CD4-positive, alpha-beta T cell treated with Interleukin-1 beta for 1 hour (primary cell): ENCODE measurements at places on chromosomes 1 and 21.

- DNase-seq = no peak
Observed at GRCh38 chr1:205270271-205270670, 42.5 kb downstream of the TMCC2 start.

DNA sequence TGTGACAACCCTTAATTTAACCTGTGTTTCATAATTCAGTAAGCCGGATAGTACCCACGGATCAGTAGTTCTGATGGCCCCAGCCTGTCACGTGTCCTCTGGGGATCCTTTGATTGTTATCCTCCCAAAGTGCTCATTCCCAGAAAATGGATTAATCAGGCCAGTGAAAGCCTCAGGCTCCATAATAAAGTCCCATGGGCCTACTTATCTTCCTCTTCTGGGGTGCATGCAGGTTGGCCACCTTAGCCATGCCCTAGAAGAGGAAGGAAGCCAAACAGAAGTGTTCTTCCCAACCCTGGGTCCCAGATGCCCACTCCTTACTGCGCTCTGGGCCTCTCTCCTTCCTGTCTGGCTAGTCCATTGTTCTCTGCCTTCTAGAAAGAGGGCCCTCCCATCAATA lies 146.1 kb downstream of the EDEM3 start:
- DNase-seq = no peak

DNA sequence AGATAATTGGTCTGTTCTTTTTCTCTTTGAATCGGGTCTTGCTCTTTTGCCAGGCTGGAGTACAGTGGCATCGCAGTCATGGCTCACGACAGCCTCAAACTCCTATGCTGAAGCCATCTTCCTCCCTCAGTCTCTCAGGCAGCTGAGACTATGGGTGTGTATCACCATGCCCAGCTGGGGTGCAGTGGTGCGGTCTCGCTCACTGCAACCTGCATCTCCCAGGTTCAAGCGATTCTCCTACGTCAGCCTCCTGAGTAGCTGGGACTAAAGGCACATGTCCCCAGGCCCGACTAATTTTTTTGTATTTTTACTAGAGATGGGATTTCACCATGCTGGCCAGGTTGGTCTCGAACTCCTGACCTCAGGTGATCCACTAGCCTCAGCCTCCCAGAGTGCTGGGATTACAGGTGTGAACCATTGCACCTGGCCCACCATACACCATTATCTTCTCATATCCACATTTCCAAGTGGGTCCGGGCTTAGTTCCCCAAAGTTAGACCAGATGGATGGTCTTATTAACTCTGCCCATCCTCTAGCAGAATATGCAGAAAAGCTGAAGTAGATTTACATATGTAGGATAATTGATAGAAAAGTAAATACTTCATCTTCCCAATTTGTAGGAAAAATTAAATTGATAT lies 13.1 kb downstream of the CCDC17 start:
- DNase-seq = no peak

DNA sequence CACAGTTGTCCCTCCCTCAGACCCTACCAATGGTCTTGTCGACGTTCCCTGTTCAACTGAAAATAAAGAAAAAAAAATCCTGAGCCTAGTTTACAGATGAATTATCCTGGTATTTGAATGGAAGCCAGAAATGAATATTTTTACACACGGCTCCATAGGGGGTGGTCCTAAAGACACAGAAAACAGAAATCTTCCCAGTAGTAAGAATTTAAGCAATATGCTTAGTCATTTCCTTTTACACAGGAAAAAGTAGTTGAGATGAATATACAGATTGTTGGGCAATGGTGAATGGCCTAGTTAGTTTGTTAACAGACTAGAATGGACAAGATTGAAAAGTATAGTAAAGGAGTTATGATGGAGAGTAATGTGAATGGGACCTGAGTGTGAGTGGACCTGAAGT lies 67.4 kb downstream of the RGS18 start:
- DNase-seq = no peak

DNA sequence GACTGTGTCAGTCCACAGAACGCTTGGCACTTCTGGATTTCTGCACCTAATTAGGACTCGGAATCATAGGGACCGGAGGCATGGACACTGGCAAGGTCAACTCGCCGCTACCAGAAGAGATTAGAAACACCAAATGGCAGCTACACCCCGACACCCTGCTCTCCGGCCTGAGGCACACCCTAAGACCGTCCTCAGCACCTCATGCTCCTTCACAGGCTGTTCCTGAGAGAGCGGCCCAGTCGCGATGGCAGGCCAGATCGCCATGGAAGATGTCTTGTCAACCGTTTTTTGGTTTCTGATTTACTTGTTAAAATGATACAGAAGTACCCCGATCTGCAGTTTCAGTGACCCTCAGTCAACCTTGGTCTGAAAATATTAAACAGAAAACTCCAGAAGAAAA lies 46.8 kb downstream of the NPHP4 start:
- no peak for DNase-seq
